ENCODE measurements at places on chromosomes 4 and X.

GRCh38 chr4:161148051-161148450 lies 1015.7 kb downstream of the FSTL5 start:
- no peak for DNase-seq

- no peak for DNase-seq
These were observed at the start of gene STATH for GRCh38 chr4:69995526-69996016. Gene STATH (plus strand): TSS chr4:69995966. CDS start chr4:69998438, 2,472 bp downstream.

- DNase-seq, result no peak
These were observed 910 bp downstream of the ANK2 start for GRCh38 chr4:113050371-113050755.

- DNase-seq, result no peak
These were observed 4.1 kb downstream of the ENPEP start for GRCh38 chr4:110480031-110480549.

- DNase-seq, result no peak
These were observed 3.3 kb downstream of the TRIM2 start for GRCh38 chr4:153207567-153207966.

DNA sequence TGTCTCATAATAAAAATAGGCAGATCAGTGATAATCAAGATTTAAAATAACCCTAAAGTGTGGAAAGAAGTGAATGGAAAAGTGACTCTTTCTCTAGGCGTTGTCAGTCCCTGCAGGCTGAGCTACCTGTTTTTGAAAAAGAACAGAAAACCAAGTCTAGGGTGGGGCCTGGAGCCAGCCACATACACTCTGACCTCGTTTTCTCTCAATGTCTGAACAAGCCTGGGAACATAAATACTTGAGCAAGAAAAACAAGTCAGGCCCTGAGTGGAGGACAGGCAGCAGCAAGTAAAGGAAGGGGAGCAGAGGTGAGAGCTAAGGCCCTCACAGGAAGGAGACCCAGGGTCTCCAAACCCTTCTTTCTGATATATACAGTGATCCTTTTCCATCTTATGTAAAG lies 91.7 kb upstream of the HPF1 start:
- no peak for DNase-seq

- no peak for DNase-seq
These were observed 265.4 kb upstream of the ADGRL3 start for GRCh38 chr4:60934566-60935295.

Data from activated naive CD4-positive, alpha-beta T cell treated with anti-CD3 and anti-CD28 coated beads, Interleukin-2, amount 10 ng/mL, durations not matched to agents 7 days and 5 days (primary cell).